ENCODE measurements at places on chromosomes 7 and 10.
A peak's percentile ranks its signal among the peaks of the same experiment; 100 is the strongest.

DNA sequence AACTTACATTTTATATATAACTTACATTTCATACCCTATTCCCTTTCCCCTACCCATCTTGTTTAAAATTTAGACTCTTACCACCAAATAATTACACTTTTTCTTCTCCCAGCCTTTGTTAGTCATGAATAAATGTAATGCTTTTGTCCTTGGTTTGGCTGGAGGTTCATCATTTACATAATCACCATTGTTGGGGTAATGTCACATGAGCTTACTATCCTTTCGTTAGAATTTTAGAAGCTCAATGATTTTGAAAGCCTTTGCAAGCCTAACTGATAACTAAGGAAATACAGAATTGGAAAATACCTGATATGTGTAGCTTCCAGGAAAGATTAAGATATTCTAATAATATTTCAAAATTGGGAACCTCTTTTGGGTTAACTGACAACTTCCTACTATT is 171.7 kb downstream of the PLXDC2 start:
- DNase-seq = no peak

- no peak for DNase-seq
Measured at GRCh38 chr10:125291836-125292235, 131.5 kb upstream of the CTBP2 start.

DNA sequence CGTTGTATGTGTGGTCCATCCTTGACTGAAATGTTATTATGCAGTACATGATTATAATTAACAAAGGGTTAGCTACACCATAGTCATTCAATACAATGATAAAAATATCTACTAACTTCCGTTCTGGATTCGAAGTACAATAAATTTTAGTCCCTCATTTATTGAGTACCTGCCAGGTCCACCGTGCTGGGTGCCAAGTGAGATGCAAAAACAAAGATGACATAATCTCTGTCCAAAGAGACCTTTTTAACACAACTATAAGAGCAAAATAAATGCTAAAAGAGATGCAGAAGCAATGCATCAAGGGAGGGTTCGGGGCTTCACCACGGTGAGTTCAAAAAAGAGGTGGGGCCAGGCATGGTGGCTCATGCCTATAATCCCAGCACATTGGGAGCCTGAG is 33.1 kb downstream of the LAMB1 start:
- no peak for DNase-seq

GRCh38 chr7:7970237-7970530 is 1.6 kb downstream of the GLCCI1 start:
- DNase-seq = no peak

GRCh38 chr7:18829858-18830285 is 287.6 kb downstream of the TWIST1 start:
- peak; percentile 20 for DNase-seq

- DNase-seq = no peak
Measured at GRCh38 chr7:69588773-69589172, 9.5 kb upstream of the AUTS2 start.

DNA sequence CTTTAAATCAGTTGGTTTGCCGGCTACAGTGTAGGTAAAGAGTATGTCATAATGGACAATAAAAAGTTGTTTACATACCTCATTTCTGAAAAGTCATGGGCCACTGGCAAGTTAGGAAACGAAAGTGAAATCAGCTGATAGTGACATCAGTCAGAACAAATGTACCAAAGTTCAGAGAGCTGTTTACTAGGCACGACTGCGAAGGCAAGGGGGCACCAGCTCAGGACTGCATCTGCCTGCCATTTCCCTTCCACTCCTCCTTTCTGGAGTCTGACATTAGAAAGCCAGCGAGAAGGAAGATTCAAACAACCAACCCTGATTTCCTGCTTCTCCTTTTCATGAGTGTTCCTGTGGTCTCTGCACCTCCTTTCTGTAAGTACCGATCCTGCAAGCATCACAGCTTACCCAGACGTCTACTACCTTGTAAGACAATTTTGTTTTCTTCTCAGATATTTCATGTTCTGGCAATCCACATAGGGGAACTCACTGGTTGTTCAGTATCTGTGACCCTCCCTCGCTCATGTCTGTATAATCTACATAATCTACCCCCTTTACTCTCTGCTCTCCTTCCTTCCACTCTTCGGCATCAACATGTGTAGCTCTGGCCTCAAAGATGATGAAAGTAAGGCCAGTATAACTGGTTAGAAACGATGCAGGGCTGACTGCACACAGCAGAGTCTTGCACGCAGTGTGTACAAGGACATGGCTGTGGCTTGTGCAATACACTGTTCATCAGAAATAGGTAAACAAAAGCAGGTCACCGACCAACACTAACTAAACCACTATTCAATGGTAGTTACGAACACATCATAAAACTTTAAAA is at the start of gene TMEM140:
Gene TMEM140, plus strand, starts transcription at position 174 of the 823 bp plus-strand sequence. CDS start 16,370 bp downstream, outside the sequence.
- DNase-seq = no peak

DNA sequence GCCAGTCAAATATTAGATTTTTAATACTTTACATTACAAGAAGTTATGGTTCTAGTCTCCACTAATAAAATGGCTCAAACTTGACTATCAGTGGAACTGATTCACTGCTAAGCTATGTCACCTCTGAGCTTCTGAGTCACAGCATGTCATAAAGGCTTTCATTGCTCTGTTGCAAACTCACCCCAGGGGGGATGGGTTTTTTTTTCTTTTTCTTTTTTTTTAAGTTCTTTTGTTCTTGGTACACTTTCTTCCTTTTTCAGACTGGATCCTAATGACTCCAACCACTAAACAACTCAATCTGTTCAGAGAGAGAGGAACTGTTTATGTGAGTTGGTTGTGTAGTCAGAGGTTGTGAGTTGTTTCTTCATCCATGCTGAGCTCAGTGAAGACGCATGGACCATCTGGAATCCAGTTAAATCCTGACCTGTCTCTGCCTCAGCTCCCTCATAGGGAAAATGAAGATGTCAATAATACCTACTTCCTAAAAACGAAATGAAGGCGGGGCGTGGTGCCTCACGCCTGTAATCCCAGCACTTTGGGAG is 11.0 kb downstream of the MYOF start:
- DNase-seq = peak; percentile 63

GRCh38 chr10:1354809-1355710 is 298.9 kb downstream of the WDR37 start:
- no peak for DNase-seq

DNA sequence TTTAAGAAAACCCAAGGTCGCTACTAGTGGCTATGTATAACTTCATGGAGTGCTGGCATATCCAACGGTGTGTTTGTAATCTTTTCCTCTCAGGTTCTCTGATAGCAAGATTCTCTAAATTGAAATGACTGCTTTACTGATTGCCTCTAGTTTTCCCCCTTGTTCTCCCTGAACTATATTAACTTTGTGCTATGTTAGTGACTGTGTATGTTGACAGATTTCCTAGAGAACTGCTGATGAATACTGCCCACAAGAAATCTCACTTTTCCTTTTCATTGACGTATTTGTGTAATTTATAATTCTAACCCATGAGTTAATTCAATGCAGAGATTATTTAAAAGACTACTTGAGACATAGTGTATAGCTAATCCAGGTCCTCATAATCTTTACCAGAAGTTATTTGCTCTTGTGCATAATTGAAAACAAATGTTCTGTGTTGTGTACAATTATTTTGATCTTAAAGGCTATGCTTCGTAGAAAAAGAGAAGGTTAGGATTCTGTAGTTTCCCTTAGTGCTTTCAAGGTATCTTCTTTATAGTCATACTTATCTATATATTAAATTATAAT is 70.6 kb upstream of the GLCCI1 start:
- no peak for DNase-seq

DNA sequence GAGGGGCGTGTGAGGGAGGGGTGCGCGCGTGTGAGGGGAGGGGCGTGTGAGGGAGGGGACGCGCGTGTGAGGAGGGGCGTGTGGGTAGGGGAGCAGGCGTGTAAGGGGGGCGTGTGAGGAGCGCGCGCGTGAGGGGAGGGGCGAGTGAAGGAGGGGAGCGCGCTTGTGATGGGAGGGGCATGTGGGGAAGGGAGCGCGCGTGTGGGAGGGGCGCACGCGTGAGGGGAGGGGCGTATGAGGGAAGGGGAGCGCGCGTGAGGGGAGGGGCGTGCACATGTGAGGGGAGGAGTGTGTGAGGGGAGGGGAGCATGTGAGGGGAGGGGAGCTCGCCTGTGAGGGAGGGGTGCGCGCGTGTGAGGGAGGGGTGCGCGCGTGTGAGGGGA is 19.1 kb downstream of the MXI1 start:
- DNase-seq = peak; percentile 97

- no peak for DNase-seq
Measured at GRCh38 chr10:95262763-95263518, 27.9 kb downstream of the PDLIM1 start.

GRCh38 chr7:114931656-114932011 is 9.7 kb downstream of the MDFIC start:
- no peak for DNase-seq

GRCh38 chr10:14855453-14855852 is 17.3 kb downstream of the HSPA14 start:
- DNase-seq = no peak

GRCh38 chr7:102810916-102811315 is 62.1 kb downstream of the FAM185A start:
- DNase-seq = no peak

- DNase-seq = no peak
Measured at GRCh38 chr7:88331322-88331721, 24.6 kb upstream of the STEAP4 start.

- no peak for DNase-seq
Measured at GRCh38 chr7:129955993-129956543, 3.3 kb upstream of the UBE2H start.
